Activated gamma-delta T cell treated with anti-CD3 and anti-CD28 coated beads, Interleukin-2, amount 50 U/mL, for 16 hours (primary cell): ENCODE measurements at places on chromosomes 2 and 18.

DNA sequence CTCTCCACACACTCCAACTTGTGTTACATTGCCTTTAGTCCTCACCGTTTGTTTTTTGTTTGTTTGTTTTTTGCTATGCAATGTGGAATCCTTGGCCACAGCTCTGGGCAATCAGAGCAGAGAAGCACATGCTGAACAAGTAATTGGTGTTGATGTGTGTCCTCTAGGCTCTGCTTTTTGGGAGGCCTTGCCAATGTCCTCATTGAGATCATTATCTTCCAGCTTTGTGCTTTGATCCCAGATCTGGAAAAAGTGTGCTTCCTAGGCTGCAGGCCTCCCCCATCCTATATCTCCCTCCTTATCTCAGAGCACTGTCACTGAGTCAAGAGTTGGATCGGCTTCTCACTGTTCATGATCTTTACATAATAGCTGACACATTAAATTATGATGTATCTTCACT, 25.9 kb downstream of the OSR1 start:
- DNase-seq: no peak

DNA sequence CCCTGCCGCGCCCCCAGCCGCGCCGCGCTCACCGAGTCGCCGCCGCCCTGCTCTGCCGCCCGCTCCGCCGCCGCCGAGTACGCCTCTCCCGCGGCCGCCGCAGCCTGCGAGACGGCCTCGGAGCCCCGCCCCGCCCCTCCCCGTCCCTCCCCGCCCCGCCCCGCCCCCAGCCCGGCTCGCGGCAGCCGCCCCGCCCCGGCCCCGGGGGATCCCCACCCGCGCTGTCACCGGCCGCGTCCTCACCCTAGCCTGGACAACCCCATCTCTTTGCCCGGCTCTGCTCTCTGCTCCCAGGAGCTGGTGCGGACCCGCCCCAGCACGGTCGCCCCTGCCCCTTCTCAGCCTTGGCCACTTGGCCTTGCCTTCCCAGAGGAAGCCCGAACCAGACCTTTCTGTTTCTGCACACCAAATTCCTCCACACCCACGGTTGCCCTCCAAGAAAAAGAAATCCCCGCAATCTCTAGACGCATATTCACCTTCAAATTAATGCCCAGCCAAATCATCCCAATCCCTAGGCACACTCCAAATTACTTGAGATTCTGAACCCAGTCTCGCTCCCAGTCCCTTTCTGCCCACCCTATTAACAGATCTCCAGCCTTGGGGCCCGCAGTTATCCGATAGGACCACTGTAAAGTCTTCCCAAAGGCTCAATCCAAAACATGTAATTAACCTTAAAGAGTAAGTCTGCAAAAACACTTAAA, at the start of gene CYRIA:
CYRIA (minus strand) TSS at position 87 of the 701 bp plus-strand sequence. CDS start 77,715 bp downstream, outside the sequence.
- DNase-seq: peak; percentile 30

- no peak for DNase-seq
These were observed 489.4 kb downstream of the LRP1B start for GRCh38 chr2:141641462-141641861.

DNA sequence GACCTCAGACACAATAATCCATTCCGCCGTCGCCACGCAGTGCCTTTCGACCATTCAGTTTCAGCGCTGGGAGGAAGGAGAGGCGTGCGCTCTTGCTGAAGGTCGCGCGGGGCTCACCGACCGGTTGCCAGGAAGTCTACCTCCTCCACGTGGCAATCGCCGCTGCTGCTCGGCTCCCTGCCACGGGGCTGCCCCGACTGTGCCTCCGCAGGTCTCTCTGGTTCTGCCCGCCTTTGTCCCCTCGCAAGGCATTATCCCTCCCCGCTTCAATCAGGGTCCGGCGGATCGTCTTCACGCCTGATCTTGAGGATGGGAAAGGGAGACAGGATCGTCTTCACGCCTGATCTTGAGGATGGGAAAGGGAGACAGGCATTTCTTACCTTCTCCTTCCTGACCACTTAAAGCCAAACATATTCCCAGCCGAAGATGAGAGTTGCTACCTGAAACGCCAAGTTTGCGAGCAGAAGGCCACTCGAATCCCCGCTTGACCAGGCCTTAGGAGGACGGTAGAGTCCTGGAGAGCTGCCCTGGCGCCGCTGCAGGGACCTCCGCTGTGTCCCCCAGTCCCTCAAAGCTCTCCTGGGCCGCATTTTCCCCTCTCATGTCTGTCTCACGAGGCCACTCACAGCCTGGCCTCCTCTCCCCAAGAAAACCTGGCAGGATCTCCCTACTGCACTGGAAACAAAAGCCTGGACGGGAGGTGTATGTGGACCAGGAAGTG, 4.3 kb upstream of the GPR45 start:
- no peak for DNase-seq

DNA sequence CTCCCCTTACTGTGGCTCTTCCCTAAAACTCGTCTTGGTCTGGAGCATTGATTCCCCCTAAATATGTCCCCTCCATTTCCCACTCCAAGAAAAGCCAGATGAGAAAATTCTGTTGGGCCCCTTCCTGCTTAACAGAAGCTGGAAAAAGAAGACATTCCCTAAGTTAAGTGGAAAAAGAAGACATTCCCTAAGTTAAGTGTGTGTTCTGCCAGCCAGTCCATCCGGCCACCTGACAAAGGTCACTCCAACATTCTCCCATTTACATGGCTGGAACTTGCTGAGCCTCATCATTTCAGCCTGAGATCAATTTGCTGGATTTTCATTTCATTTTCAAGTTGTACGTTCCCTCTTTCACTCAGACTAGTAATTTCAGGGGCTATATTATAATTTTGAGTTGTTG, 52.0 kb downstream of the LYPD1 start:
- DNase-seq: no peak

- no peak for DNase-seq
These were observed 10.5 kb upstream of the CDK15 start for GRCh38 chr2:201795607-201796477.

DNA sequence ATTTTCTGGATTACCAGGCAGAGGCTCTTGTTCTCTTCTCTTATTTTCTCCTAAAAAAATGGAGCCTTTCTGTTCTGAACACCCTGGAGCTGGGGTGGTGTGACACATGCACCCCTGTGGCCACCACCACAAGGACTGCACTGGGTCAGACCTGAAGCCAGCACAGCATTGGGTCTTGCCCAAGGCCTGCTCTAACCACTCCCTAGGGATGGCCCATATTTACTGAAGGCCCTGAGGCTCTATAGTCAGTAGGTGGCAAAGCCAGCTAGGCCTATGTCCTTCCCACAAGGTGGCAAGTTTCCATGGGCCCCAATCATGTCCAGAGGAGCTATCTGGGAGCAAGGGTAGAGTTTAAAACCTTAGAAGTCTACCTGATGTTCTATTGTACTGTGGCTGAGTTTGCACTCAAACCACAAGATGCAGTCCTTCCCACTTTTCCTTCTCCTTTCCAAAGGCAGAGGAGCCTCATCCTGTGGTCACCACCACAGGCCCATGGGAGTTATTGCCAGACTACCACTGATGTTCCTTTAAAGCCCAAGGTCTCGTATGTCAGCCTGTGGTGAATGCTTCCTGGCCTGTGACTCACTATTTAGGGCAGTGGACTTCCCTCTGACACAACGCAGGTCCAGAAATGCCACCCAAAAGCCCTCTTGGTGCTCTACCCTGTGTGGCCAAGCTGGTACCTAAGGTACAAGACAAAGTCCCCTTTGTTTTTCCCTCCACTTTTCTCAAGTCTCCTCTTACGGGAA, 15.0 kb upstream of the FMNL2 start:
- no peak for DNase-seq

GRCh38 chr2:177753682-177754491, 318.7 kb downstream of the PDE11A start:
- DNase-seq: no peak

- no peak for DNase-seq
These were observed 5.3 kb upstream of the ASAP2 start for GRCh38 chr2:9201185-9201891.

DNA sequence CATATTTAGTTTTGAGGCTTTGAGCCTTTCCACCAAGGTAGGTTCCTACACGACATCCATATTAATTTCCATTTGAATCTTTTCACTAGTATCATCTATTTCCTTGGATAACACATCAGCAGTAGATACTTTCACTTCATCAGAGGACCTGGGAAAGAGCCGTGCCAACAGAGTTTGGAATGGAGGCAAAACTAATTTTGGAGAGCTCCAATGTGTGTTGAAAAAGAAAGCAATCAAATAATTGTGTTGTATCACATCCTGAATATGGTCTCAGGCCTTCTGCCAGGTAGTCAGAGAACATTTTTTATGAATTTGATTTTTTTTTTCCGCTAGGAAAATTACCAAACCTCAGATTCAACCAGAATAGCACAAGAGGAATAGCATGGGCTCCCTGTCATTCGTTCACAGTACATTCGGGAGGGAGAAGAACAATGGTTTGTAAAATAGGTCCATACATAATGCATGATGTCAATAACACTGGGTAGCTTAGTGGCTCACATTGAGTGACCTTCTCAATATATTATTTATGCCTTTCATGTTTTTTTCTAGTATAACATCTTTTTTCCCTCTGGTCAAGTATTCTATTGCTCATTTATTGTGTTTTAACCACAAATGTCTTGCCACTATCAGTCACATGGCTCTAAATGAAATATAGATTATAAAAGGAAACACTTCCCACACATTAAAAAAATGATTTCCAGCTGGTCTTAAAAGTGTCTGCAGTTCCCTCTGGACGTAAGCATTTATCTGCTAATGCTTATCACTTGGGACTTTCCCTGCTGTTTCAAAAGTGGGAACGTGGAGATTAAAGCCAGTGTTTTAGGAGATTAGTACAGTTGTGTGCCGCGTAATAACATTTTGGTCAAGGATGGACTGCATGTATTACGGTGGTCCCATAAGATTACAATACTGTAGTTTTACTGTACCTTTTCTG, 68.6 kb upstream of the RAPH1 start:
- DNase-seq: no peak

DNA sequence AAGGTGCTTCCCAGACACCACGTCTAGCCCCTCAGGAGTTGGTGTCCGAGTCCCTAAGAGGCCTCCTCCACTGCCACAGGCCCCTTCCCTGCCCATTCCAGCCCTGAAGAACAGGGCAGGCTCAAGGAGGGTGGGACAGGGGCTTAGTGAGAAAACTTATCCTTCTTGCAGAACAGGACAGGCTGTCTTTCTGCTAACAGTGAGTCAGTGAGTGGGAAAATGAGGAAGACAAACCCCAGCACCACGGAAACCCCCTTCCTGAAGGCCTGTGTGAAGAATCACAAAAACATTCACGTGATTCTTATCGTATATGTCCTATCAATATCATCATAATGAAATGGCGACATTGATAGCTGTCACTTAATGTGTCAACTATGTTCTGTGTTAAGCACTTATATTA, 9.8 kb downstream of the FZD7 start:
- DNase-seq: no peak

- DNase-seq: no peak
These were observed 48.4 kb upstream of the YPEL5 start for GRCh38 chr2:30098266-30099005.

GRCh38 chr2:121245913-121246312, 39.1 kb downstream of the TFCP2L1 start:
- DNase-seq: no peak

DNA sequence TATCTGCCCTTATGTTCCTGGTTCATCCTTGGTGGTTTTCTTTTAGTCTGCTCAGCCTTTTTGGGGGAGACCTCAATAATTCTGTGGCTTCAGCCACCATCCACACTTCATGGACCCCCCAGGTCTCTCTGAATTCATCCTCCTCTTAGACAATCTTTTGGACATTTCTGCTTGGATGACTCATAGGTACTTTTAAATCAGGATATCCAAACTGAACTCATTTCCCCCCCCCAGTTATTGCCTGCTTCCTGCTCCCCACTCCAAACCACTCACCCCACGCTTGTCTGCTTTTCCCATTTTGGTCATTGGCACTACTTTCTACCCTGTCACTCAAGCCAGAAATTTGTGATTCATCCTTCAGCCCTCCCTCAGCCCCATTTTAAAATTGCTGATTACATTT, 78.5 kb downstream of the TANC1 start:
- no peak for DNase-seq

- DNase-seq: no peak
These were observed 10.0 kb upstream of the ZNF396 start for GRCh38 chr18:35387152-35387571.

DNA sequence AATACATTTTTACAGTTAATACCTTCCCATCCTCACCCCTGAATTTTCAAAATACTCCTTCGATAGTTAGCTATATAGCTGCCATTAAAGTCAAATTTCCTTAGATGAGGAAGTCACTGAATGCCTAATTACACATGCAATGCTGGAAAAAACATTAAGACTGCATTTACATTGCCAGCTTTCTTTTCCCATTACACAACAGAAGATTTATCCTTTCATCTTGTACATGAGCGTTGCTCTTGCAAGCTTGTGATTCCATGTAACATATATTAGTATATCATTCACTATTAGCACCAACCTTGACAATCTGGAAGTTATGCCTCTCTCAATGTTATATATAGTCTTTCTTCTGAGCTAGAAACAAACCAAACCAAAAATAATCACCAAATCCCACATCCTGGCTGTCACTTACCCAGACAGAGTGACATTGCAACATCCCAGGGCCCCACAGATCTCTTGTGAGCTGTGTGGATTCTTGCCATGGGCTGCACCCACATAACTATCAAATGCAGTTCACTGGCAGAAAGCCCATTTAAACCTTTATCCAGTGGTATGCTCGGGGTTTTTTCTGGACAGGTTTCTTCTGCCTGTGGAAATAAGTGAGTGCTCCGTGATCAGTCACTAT, 79.2 kb upstream of the PAPOLG start:
- DNase-seq: no peak

- no peak for DNase-seq
These were observed 77.6 kb downstream of the ASB1 start for GRCh38 chr2:238504181-238504931.

- no peak for DNase-seq
These were observed 608.2 kb upstream of the ACVR2A start for GRCh38 chr2:147236601-147237000.

DNA sequence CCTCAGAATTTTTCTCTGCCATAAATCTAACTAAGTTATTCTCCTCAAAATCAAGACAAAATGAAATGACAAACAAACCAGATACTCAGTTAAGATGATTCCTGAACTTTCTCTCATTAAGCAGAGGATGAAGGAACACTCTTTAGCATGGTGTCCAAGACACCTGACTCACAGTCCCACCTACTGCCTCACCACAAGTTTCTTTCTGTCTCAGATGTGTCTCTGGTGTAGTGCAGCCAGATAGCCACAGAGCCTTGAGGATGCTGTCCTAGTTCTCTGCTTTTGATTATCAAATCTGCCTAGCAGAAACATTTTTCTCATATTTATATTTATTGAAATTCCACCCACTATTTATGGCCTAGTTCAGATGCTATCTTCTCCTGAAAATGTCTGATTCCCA, 103.6 kb upstream of the TMEM200C start:
- DNase-seq: no peak
